ENCODE measurements at places on chromosomes 7 and 10.

DNA sequence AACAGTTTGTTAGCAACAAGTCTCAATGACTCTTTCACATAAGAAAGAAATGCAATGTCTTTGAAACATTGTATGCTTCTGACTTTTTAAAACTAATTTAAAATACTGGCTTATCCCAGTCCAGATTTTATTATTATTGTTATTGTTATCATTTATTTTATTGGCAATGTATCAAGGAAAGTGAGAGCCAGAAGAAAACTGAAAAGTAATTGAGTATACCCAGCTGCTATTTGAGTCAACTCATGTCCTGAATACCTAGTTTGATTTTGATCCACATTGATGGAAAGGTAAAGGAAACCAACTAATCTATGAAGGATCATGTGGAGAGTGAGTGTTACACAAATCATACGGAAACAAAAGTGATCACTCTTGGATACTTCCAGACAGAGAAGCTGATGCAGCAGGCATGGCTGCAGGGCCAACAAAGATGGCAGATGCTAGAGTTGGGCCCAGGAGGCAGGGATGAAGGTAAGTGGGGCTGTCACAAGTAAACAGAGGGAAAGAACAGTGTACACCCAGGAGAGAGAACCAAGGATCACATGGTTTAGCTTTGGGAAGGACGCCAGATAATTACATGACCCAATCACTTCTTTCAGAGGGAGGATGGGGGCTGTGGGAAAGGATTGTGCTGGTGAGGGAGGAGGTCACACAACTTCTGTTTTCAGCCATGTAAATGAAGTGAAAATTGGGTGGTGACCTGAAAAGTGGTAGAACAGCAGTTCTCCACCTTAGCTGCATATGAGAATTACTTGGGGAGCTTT lies 179.2 kb upstream of the NAMPT start:
- DNase-seq: no peak

GRCh38 chr7:128145191-128145590 lies 95.9 kb upstream of the LEP start:
- DNase-seq: no peak

DNA sequence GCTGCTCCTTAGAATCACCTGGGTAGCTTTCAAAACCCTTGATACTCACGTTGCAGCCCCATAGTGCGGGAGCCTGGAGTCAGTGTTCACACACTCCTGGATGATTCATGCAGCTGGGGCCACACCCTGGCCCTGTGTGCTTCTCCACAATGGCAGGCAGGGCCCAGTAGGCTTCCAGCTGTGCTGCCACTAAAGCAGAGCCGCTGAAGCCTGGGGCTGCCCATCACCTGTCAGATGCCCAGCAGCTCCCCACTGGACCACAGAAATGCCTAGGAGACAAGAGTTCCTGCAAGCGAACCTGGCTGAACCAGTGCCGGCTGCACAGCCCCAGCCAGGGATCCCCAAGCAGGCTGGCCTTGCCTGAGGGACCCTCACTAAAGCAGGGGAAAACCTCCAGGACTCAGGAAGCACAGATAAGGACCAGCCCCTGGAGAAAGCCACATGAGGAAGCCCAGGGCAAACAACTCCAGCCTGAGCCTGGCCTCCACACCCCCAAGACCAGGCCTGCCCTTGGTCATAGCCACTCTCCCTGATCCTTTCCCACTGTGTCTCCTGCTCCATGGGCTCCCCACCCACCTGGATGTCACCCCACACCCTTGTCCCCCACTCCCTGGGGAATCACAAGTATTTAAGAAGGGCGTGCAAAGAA lies 111.9 kb downstream of the GRID1 start:
- no peak for DNase-seq

- no peak for DNase-seq
Measured at GRCh38 chr7:64889686-64890162, 13.3 kb upstream of the ZNF273 start.

DNA sequence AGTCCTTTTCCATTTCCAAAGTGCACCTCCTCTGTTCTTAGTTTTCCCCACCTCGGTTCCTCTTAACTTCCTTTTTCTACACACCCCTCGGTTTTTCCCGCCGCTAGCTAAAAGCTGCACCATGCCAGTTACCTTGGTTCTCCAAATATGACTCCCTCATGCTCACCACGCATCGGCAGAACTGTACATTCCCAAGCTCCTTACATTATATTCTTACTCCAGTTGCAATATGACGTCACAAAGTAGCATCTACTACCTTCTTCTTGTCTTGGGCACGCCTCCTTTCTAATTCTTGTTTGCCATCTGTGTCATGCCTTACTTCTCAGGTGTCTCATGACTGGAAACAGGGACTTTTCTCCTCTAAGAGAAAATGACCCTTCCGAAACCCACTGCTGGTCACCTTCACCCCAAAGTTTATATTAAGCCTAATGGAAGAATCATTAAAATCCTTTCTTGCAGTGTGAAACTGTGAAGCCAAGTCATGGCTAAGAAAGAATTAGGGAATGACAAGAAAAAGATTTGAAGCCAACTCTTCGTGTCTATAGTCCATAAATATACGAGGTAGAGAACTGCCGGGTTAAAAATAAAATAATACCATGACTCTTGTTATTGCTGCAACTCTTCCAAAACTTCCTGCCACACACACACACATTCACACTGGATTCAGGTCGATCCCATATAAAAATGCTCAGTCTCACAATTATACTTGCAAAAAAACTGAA lies 1.7 kb downstream of the ESYT2 start:
- DNase-seq: no peak

Measured in stimulated activated CD8-positive, alpha-beta memory T cell treated with anti-CD3 and anti-CD28 coated beads, Interleukin-4, amount 100 ng/mL, for 4 hours (primary cell).